ENCODE measurements at places on chromosomes 7 and 10.
A peak's percentile ranks its signal among the peaks of the same experiment; 100 is the strongest.

GRCh38 chr7:26147030-26147429 lies 5.0 kb upstream of the NFE2L3 start:
- no peak for DNase-seq

DNA sequence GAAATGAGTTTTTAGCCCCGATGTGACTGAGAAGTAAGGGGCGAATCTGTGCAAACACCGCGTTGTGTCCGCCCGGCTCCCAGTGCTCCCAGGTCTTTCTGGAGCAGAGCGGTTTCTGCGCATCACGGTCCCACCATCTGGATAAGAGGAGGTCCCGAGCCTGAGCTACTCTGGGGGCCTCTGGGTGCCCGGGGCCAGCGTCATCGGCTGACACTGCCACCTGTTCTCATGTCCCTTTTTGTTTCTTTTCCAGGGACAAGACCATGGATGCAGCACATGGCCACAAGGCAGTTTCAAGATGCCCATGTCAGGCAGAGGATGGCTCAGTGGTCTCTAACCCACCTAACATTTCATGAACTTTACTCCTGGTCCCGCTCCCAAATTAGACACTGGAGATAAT lies 24.9 kb downstream of the KLF6 start:
- DNase-seq = no peak

GRCh38 chr10:35884657-35885071 lies 242.6 kb upstream of the FZD8 start:
- DNase-seq = no peak

- DNase-seq = no peak
Measured at GRCh38 chr10:687583-688311, 1.7 kb downstream of the DIP2C start.

DNA sequence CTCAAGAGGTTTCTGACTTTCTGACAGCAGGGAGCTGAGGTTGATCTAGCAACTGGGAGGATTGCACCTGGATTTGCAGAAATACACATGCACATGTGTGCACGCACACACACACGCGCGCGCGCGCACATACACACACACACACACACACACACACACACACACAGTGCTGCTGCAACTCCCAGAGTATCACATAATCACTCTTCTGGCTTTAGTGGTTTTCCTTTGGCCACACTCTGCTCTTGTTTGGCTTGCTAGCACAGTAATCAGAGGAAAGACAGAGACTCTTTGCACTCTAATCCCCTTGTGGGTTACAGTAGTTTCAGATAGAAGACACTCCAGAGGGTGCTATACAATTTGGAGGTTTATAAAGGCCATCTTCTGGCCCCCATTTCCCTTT lies 705.0 kb downstream of the AUTS2 start:
- DNase-seq = no peak

DNA sequence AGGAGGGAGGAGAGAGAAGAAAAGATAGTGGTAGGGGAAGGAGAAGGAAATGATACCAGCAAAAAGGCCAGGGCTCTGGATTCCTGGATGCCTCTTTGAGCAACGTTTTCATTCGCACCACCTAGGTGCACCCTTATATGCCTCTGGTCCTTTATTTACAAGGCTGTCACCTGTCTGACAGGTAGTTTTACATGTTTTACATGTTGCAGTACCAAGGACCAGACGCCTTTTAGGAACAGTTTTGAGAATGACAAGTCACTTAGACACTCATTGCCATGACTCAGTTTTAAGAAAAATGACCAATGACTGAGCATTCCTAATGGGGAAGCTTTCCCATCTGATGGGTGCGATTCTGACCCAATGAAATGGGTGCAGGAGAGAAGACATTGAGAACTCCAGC lies 119.8 kb downstream of the GLI3 start:
- DNase-seq = no peak

DNA sequence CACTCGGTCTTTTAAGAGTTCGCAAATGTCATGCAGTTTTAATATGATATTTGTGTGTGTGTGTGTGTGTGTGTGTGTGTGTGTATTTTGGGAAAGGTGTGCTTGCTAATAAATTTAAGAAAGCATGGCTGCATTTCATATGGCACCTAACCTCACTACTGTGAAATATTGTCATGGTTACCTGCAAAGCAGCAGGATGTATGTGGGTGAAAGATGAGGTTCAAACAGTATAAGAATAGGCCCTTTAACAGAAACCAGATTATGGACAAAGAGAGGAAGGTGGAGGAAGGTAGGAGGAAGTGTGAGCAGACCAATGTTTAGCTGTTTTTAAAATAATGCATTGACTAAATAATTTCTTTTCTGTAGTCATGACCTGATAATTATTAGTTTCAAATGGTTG lies 73.5 kb upstream of the CACNA2D1 start:
- DNase-seq = no peak

DNA sequence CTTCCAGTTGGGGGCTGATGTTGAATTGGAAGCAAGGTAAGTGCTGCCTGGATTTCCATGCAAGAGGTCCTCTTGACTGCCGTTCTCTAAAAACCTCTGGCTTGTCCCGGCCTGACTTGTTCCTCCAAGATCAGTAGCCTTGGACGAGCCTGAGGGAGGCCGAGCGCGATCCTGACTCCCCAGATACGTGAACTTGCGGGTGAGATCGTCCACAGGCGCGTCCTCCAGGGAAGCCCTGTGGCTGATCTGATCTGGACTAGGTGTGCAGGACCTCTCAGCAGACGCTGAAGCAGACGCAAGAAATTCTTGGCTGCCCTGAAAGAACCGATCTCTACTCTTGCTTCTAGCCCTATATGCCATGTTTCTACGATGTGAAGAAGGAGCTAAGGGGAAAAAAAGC lies 29.7 kb downstream of the ZC3HAV1 start:
- no peak for DNase-seq

- no peak for DNase-seq
Measured at GRCh38 chr10:120335553-120335952, 121.5 kb upstream of the PLPP4 start.

- no peak for DNase-seq
Measured at GRCh38 chr7:128003167-128003566, 28.1 kb downstream of the LRRC4 start.

GRCh38 chr10:78310481-78311080 lies 276.9 kb downstream of the RPS24 start:
- no peak for DNase-seq

DNA sequence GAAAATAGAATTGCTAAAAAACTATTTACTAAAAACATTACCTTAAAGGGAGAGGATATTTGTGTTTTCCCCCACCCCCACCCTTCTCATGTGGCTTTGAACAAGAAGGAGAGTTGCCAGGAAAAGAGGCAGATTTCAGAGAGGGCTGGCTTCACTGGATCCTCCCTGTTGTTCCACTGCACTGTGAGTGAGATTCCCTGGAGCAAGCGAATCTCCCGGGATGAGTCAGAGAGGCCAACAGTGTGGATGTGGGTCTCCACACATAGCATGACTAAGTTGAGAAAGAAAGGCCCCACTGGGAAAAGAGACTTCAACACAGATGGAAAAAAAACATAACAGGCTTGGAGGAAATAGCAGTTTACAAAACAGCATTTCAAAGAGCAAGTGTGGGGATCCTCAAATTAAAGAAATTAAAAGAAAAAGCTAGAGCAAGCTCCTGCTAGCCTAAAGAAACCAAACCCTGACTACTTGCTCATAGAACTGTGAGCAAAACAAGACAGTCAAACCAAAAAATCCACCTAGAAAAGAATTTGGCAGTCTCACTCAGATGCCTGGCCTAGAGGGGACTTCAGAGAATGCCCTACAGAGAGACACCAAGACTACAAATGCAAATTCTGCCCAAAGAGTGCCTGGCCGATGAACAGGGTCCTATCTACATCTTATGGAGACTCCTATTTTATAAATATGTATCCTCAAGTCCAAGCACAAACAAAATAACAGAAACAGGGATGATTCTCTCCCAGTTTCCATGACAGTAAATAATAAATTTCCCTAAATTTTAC lies 3.4 kb downstream of the CAV1 start:
- DNase-seq = no peak

DNA sequence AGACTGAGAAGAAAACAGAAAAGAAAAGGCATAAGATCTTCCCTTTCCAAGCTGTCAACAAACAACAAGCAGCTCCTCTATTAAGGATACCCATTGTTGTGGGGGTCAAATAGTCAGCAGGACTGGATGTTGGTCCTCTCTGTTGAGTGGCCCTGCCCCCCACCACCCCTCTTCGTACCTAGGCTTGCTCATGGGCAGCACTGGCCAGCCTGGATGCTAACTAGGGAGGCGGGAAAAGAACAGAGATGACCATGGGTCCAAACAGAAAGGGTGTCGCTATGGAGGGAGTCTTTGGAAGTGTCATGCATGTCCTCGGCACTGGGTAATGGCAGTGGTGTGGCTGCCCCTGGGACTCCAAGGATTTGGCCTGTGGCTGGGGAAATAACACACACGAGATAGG lies 45.6 kb downstream of the SPDYE5 start:
- DNase-seq = no peak

DNA sequence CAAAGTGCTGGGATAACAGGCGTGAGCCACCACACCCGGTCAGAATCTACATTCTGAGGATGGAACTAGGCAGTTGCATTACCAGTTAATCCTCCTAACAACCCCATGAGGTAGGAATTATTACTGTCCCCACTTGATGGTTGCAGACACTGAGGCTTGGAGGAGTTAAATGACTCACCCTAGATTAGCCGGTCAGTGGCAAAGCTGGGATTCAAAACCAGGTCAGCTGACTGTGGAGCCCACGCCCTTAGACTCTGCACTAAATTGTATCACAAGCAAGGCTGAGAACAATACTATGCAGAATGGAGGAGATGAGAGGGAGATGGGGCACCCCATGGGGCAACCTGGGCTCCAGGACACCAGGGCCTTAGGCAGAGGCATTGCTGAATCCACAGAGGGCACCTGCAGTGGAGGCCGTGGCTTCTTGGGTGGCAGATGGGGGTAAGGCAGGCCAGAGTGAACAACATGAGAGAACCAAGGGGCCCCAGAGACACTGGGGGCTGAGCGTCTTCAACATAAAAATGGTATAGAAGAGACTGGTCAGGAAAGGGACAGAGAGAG lies 723.4 kb downstream of the PARD3 start:
- no peak for DNase-seq

GRCh38 chr10:32171204-32171603 lies 115.0 kb upstream of the KIF5B start:
- DNase-seq = no peak

- no peak for DNase-seq
Measured at GRCh38 chr7:64879800-64880199, 23.3 kb upstream of the ZNF273 start.

- DNase-seq = no peak
Measured at GRCh38 chr7:90025771-90026170, 128.5 kb upstream of the STEAP1 start.

GRCh38 chr10:69969977-69970376 lies 82.7 kb upstream of the MACROH2A2 start:
- no peak for DNase-seq

- no peak for DNase-seq
Measured at GRCh38 chr7:41277561-41277960, 425.3 kb downstream of the INHBA start.

- DNase-seq = no peak
Measured at GRCh38 chr10:37733822-37734221, 123.6 kb downstream of the ZNF248 start.

GRCh38 chr7:107643407-107643806 lies 17.2 kb upstream of the SLC26A4 start:
- no peak for DNase-seq

DNA sequence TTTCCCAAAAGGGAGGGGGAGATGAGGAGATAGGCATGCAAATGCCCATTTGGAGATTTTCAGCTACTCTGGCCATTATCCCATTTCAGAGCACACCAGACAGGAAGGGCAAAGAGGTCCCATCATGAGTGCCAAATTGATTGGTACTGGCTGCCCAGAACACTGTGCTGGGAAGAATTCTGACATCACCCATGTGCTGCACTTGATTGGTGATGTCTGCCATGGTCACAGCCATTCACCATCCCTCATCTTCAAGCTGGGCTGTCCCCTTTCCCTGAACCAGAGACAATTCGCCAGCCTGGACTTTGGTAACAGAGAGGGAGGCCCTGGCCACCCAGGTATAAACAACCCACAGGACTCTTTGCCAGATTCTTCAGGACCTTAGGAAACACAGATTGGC lies 23.2 kb upstream of the RADIL start:
- peak; percentile 39 for DNase-seq

- DNase-seq = peak; percentile 23
Measured at GRCh38 chr10:30963992-30964930, 67.4 kb downstream of the ZNF438 start.

- no peak for DNase-seq
Measured at GRCh38 chr7:4819560-4820404, 42.0 kb downstream of the PAPOLB start.

DNA sequence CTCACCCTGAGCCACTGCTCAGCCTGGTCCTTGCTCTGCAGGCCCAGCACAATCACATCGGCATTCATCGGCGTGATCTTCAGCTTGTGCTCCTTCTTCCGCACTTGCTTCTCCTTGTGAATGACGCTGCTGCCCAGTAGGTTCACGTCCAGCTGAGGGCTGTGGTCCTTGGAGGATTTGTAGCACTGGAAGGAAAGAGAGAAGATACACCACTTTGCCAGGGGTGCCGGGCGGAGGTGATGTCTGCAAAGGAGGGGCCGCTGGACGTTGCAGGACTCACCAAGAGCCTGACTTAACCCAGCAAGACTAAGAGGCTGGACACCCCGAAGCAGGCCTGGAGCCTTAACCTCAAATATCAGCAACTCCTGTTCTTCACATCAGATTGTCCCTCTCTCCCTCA lies 74.8 kb downstream of the VWA2 start:
- no peak for DNase-seq

- no peak for DNase-seq
Measured at GRCh38 chr7:137820677-137821420, 25.9 kb downstream of the DGKI start.

DNA sequence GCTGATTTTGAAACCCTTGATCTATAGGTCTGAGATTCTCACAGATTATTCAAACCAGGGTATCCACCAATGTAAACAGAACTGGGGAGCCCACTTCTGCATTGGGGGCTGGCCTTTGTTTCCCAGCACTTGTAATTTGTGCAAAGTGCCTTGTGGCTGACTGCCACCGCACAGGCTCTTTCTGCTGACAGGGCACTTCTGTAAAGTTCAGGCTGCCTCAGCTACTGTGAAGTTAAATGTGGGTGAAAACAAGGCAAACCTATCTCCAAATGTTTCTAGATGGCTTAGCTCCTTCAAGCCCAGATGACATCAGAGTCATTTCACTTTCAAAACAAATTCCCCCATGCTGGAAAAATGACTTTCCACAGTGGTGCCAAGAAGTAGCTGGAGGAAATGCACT lies 54.7 kb downstream of the GRID1 start:
- DNase-seq = no peak

DNA sequence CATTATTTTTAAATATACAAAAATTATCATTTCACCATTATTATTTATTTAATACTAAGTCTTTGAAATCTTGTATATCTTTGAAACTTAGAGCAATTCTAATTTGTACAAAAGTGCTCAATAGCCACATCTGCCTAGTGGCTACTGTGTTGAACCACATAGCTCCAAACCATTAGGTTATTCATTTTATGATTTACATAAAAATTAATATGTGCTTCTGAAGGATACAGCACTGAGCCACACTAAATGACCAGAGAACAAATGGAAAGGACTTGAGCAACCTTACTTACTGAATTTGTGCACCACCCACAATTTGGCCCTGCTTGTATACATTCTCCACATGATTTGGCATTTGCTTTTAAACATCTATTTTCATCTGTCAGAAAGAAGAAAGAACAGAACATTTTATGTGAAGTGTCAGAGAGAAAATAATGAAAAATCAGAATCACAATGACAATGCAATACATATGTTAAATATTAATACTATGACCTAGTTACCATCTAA lies 25.8 kb downstream of the ITGB1 start:
- DNase-seq = no peak

GRCh38 chr7:151402029-151402835 lies 7.6 kb downstream of the WDR86 start:
- no peak for DNase-seq

- DNase-seq = no peak
Measured at GRCh38 chr10:75877877-75878276, 446.5 kb downstream of the LRMDA start.

All from NB4 (cell line).